ENCODE measurements at places on chromosomes 11 and 22.

GRCh38 chr22:20671409-20672081, 102.4 kb upstream of the SERPIND1 start:
- DNase-seq, result no peak

DNA sequence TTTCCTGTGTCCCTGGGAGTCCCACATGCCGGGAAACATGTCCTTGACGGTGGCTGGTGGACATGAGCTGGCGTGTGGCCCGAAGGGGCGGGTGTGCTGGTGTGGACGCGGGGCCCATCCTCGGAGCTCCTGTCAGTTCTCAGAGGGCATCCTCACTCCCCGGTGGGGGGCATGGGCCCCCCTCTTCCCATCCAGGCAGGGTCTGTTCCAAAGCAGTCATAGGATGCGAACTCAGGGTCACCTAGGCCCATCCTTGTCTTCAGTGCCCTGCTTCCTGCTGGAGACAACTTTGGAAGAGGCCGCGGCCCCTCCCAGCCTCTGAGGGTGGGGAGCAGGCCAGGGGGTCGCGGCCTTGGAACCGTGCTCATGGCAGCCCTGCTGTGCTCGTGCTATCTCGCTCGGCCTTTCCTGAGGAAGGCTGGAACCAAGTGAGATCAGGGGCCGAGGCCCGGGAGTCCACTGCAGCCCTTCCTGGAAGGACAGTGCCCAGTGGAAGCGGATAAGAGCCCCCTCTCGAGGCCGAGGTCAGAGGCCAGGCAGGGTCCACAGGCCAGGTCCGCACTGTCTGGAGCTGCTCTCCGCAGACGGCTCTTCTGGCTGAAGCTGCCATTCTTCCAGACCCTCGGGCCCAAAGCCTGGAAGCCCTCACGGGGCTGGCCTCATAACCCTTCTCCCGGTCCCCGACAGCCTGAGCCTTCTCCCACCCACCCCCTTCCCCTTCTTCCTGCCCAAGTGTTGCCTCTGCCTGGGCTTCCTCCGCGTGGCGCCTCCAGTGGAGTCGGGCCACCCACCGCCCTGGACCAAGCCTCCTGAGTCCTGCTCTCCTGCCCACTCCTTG, 8.7 kb downstream of the GRK2 start:
- no peak for DNase-seq

GRCh38 chr11:126466236-126467045, 111.0 kb downstream of the ST3GAL4 start:
- no peak for DNase-seq

GRCh38 chr11:64789331-64790204, 11.2 kb upstream of the SF1 start:
- DNase-seq, result no peak

GRCh38 chr11:68438658-68439259, 21.8 kb upstream of the PPP6R3 start:
- DNase-seq, result no peak

DNA sequence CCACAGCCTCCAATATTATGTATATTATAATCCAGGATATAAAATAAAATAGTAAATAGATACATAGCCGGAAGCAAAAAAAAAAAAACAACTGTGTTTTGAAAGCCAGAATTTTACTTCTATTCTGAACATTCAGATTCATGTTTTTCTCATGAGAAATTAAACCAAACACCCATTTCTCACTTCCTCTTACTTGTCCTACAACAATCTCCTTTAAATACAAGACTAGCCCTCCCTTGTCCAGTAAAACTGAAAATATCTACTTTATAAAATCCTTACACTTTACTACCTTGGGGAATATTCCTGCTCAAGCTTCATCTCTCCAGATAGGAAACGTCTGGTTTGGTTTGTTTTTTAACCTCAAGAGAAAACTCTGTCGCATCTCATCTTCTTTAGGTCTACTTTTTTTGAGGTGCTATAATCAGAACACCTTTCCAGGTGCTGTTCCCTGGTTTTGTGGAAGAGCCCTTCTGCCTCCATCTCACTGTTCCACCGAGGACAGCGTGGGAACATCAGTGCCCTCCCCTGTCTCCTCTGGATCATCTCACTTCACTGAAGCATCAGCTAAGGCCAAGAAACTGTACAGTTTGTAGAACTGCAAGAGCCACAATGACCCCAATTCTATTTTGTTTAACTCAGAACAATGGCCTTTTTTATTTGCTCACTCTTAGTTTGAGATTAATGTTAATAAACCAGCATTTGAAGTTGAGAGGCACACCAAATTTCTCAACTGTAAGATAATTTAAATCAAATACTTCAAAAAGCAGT, 82.0 kb upstream of the ARHGAP32 start:
- DNase-seq, result no peak

DNA sequence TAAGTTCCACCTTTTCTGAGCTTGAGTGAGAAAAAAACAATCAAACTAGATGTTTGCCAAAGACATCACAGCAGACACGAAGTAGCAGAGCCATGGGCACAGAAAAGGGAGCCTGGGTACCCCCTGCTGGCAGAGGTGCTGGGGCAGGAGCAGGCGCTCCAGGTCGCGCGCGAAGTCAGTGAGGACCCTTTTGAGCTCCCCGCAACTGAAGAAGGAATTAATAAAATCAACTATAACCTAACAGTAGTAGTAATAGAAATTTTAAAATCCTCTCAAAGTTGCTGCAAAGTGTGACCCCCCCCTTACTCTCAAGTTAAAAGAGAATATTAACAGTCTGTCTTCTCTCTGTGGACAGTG, 20.0 kb upstream of the PARVB start:
- no peak for DNase-seq

DNA sequence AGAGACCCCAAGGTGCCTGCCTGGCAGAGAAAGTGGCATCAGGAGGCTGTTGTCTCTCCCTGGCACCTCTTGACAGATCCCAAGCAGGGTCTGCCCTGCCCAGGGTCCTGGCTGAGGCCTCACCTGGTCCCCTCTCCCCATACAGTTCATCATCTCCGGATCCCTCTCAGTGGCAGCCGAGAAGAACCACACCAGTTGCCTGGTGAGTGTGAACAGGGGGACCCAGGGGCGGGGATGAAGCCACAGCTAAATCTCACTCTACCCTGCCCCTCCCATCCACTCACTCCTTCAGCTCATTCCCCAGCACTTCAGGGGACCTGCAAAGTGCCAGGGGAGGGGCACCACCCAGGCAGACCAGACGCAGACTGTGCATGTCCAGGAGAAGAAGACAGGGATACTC, 14.0 kb upstream of the MS4A10 start:
- DNase-seq, result no peak

DNA sequence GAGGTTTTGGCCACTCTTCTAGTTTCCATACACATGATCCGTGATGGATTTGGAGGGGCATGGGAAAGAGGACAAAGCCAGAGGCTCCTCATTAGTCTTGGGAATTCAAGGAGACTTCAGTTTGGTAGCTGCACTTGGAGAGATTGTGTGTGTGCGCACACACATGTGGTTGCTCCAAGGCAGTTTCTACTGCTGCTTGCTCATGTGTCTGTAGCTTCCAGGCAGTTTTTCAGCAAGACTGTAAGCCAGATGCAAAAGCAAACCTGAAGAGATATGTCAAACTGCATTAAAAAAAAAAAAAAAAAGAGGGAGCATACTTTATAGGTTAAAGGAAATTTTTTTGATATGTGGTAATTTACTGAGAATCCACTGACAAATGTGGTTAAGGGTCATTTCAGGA, 95.7 kb downstream of the OSBP2 start:
- DNase-seq, result no peak

- DNase-seq, result no peak
These were observed 18.2 kb downstream of the CALCA start for GRCh38 chr11:14953904-14954303.

- no peak for DNase-seq
These were observed 17.0 kb upstream of the OMP start for GRCh38 chr11:77085652-77086051.

- no peak for DNase-seq
These were observed 81.2 kb downstream of the WNT11 start for GRCh38 chr11:76124905-76125770.

- no peak for DNase-seq
These were observed 1.2 kb upstream of the APOBEC3C start for GRCh38 chr22:39012533-39013511.
